Lower lobe of right lung (tissue), 2 donors: ENCODE measurements at places on chromosomes 2 and 18.

GRCh38 chr2:3806168-3806567, 102.8 kb downstream of the DCDC2C start:
- DNase-seq, result no peak
- no peak overlapping the region for H3K4me3 ChIP-seq
- H3K4me1 ChIP-seq, result no peaks in the 10 kb centered on the region

DNA sequence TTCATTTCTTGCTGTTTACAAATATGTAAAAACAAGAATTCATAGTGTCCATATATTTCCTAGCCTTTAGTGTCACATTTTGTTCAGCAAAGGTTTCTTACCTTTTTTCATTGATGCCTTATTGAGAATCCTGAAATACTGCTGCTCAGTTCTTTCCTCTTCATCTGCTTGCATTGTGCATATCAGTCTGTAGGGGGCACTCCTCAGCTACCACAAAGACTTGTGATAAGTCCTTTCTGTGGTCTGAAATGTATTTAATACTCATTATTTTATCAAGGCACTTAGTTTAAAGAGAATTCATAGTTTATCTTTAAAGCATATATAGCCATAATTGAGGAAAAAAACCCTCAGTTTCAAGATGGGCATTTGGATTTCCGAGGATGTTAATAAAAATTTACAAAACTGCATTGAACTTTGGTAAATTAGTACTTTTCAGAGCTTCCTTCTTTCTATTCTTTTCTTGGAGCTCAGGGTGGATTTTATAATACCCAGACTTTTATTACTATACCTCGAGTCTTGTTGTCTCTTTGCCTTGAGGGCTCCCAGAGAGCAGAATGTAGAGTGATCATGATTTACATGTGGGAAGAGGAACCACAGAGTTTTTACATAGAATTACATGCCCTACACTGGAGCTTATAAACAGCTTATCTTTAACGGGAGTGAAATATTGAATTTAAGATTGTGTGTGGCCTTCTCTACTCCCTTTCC, 570.1 kb downstream of the PLCL1 start:
- H3K27ac ChIP-seq, result no peak overlapping the region
- H3K4me3 ChIP-seq, result no peak overlapping the region

DNA sequence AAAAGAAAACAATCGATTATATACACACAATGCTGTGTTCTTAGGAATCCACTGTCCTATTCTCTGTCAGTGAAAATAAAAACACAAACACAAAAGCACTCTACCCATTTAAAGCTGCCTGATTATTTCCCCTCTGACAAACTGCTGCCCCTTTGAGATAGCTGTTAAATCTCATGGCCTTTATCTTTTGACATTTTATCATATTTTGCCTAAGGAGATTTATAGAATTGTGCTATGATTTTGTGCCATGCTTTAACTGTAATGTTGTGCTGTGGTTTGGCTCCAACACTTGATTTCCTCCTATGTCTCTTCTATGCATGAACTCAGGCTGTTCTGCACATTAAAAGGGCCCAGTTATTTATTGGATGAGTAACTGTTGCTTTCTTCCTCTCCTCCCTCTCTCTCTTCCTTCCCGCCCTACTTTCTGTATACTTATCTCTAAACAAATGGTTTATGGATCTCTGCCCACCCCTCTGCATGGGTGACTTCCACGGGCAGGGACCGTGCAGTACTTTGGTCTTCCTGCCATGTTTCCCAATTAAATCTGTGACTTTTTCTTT, 1096.6 kb downstream of the TSN start:
- H3K4me1 ChIP-seq, result no peaks in the 10 kb centered on the region
- H3K27ac ChIP-seq, result no peak overlapping the region
- H3K27me3 ChIP-seq, result no peaks in the 10 kb centered on the region

GRCh38 chr18:37348729-37349128, 216.9 kb downstream of the CELF4 start:
- no peak for DNase-seq
- no peak overlapping the region for H3K4me3 ChIP-seq
- H3K27me3 ChIP-seq, result peaks cover 8% of the 10 kb centered on the region
- no peaks in the 10 kb centered on the region for H3K4me1 ChIP-seq
- no peak overlapping the region for H3K27ac ChIP-seq

DNA sequence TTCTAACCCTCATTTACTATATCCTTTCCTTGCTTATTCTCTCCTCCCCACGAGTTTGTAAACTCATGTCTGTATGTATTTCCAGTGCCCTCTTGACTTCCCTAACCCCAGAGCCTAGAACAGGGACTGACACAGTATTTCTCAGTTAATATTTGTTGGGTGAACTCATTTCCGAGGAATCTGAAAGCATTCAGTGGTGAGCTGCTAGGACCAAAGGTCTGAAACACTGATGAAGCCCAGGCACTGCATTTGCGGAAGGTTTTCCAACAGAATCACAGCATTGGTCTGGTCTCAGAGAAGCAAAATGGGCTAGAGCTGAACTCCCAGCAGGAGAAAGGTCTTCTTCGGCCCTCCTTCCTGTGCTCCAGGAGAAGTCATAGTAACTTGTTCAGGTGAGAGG, 56.8 kb downstream of the SOX11 start:
- no peaks in the 10 kb centered on the region for H3K36me3 ChIP-seq
- no peak overlapping the region for H3K4me3 ChIP-seq

DNA sequence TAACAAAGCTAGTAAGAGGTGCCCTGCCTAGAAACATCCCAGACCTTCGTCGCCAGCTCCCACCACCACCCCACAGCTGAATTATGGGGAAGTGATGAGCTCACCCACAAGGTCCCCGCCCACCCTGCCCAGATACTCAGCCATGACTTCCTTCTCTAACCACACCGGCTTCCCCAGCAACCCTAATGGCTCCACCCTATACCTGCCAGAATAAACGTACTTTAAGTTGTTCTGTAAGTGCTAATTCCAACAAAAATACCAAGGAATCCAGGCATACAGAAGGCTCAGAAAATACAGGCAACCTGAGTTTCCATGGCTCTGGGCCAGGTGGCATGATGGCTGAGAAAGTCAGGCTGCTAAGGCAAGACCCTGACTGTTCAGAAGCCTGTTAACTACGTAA, 39.1 kb downstream of the TMEM163 start:
- no peak for DNase-seq
- H3K27me3 ChIP-seq, result no peaks in the 10 kb centered on the region
- H3K27ac ChIP-seq, result no peak overlapping the region
- no peak overlapping the region for H3K4me3 ChIP-seq

DNA sequence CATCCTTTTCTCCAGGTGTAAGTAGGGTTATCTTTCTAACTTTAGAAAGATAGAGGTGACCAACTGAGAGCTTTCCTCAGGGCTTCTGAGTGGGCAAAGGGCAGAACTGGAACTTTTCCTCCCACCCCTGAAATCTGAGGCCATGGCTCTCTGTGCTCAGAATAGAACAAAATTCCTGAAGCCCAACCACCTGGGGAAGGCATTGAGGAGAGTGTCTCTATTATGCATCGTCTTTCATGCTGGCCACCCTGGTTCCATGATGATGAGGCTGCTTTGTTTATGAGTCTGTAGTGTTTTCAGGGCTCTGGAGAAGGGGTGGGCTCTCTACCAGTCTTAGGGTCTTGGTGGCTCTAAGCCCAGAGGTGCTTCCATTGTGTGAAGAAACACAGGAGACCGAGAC, 30.7 kb upstream of the IL1R1 start:
- no peak overlapping the region for H3K27ac ChIP-seq
- no peak for DNase-seq
- peaks cover 59% of the 10 kb centered on the region for H3K4me1 ChIP-seq
- H3K36me3 ChIP-seq, result no peaks in the 10 kb centered on the region
- no peaks in the 10 kb centered on the region for H3K27me3 ChIP-seq

- DNase-seq, result no peak
- H3K4me1 ChIP-seq, result no peaks in the 10 kb centered on the region
- H3K27me3 ChIP-seq, result no peaks in the 10 kb centered on the region
- no peak overlapping the region for H3K27ac ChIP-seq
- no peaks in the 10 kb centered on the region for H3K36me3 ChIP-seq
Measured at GRCh38 chr2:157557770-157558169, 70.9 kb downstream of the ACVR1C start.

DNA sequence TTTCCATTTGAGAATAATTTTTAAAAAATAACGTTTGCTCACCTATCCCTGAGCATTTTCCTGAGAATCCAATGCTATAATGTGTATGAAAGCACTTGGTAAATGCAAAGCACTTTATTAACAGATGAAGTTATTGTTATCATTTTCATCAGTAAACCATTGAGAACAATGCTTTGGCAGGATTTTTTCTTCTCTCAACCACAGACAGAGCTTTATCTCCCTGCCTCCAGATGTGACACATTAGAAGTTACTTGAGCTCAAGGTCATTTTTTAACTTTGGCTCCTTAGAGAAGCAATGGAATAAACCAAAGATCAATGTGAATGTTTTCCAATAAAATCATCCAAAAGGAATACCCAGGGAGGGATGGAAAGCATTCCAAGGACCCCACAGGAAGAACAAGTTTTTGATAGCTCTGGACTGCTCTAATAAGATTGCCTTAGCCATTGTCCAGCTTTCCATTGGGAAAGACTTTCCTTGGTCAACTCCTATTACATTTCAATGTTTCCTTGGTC, 118.9 kb upstream of the NT5C1B start:
- H3K4me3 ChIP-seq, result no peak overlapping the region
- H3K27ac ChIP-seq, result no peak overlapping the region
- DNase-seq, result no peak
- H3K4me1 ChIP-seq, result no peaks in the 10 kb centered on the region
